ENCODE measurements at places on chromosomes 13 and 19. TPM values are rescaled to one million over a fixed set of nuclear protein-coding genes. Genes with fewer than 3 reads are reported as not detected.
A peak's percentile ranks its signal among the peaks of the same experiment; 100 is the strongest.

DNA sequence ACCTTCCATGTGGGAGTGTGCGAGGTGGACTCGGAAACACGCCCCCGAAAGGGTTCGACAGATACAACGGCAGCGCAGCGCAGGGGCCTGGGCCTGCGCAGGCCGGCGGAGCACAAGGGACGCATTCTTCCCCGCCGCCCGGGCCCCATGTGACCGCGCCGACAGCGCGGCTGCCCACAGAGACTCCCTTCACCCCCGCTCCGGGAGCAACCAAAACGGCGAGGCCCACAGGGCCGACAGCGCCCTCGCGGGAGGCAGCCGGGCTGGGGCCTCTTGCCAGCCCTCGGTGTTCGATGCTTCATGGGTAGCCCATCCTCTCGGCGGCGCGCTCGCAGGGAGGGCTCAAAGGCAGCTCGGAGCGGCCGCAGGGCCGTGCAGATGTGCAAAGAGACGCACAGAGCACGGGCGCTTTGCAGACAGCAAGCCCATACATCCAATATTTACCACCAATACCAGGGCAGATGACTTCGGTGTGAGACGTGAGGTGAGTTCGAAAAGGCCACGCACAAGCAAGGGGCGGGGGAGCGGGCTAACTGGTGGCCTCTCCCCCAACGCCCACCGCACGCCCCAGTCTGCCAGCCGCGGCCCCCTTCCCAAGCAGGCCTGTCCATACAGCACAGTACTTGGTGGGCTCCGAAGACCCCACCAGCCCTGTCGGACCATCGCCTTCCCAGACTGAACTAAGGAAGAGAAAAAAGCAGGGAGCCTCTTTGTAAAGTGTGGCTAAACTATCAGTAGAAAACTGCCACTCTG is 89.9 kb downstream of the CRYL1 start:
- no peak for DNase-seq

DNA sequence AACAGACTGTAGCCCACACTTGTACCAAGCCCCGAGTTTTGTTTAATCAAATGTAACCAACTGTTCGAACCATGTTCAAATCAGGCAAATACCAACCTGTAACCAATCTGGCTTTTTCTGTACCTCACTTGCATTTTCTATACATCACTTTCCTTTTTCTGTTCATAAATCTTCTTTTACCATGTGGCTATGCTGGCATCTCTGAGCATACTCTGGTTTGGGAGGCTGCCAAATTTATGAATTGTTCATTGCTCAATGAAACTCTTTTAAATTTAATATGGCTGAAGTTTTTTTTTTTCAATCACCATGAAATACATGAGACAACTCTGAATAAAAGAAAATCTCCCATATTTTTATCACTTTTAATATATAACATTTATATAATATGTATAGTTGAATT is 256.1 kb downstream of the SLITRK6 start:
- no peak for DNase-seq

The LILRB4 gene
- 0.54 TPM for total RNA-seq

- no peak for DNase-seq
These were observed 1.5 kb downstream of the ENOX1 start for GRCh38 chr13:43785261-43785649.

The PRTN3 gene
- 0.82 TPM for total RNA-seq

The FXYD1 gene
- 1.5 TPM for total RNA-seq

DNA sequence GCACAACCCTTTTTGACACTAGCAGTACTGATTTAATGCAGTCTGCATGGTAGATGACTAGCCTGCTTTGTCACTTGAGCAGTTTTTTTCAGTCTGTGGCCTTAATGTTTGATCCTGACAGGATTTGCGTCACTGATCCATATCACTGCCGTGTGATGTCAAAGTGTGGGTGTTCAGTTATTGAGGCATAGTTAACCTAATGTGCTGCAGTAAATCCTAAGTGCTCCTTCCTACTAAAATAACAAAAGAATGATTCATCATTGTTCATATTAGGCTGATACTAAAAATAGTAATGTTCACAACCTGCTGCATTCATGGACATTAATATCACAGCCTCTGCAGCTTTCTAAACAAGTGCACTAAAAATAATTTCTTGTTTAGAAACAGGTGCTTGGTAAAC is 121.9 kb upstream of the MLNR start:
- DNase-seq: peak; percentile 24

DNA sequence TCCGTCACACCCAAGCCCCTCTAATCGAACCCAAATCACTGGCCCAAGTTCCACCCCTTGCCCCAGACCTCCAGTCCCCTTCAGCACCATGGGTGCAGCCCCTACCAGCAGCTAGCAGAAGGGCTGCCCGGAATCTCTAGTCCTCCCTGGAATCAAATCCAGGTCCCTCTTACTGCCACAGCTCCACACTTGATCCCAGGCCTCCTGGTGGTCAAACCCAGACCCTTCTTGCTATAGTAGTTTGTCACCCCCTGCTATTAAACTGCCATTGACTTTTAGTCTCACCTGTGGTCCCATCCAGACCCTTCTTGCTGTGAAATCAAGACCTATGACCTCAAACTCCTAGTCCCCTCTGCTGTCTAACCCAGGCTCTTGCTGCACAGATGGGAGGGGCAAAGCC is 8.7 kb downstream of the HIPK4 start:
- no peak for DNase-seq

GRCh38 chr19:30362156-30362754 is 9.9 kb upstream of the ZNF536 start:
- DNase-seq: no peak

DNA sequence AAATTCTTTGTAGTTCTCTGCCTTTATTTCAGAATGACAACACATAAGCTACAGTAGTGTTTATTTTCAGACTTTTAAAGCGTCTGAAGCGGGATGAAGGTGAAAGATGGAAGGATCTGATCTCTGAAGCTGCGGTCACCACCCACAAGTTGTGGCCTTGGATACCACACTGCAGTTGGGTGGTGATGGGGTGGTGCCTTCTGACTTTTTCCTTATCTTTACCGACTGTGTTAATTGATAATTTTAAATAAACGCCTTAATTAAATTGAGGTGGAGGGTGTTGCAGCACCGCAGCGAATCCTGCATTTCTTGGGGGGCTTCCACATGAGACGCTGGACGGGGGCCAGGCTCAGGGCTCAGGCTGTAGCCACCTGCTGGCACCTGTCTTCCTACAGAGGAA is 1.3 kb downstream of the TFDP1 start:
- no peak for DNase-seq

The SIGLEC12 gene
- total RNA-seq: 0.18 TPM

DNA sequence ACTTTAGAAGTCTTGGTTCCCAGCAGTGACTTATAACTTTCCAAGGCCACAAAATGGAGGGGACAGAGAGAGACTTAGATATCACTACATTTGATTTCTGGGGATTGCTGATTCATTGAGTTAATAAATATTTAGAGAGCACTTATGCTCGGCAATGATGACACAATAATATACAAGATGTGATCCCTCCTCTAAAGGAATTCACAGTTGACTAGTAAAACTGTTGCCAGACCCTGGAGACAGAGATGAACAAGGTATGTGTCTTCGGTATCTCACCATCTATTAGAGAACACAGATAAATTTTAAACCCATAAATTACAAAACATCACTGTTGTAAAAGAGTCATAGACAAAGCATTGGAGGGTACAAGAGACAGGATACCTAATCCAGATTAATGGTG is 437.5 kb downstream of the FOXO1 start:
- no peak for DNase-seq

DNA sequence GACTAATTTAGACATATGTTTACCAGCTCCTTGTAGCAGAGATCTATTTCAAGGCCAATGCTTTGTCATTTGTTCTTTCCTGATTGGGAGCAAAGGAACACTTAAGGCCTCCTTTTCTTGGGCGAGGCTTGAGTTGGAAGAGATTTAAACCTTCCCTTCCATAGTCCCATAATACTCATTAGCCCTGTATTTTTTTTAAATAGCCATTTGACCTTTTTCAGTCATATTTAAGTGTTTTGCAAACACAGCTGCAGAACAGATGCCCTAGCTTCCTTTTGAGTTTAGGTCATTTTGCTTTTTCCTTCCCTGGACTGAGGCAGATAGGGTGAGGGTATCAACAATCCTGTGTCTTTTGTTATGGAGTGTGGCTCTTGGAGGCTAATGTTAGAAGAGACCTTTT is 198.3 kb downstream of the NBEA start:
- no peak for DNase-seq

The SULT2B1 gene
- total RNA-seq: not detected

The NCR1 gene
- total RNA-seq: not detected

DNA sequence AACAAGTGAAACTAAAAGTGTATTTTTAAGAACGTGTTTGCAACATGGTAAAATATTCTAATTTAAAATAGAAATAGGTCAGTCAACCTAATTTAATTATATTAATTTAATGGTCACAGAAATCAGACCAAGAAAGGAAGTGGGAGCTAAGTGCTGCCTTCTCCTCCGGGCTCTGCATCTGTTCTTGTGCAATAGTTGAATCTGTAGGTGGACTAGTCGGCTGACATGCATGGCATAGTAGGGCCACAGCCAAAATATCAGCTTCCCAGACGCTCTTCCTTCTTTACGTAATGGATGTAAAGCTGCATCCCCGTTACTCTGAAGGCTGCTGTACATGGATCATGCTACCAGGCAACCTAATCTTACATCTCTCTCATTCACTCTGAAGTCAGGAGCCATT is 47.3 kb downstream of the COL4A1 start:
- no peak for DNase-seq

- no peak for DNase-seq
These were observed 107.2 kb downstream of the CACNA1A start for GRCh38 chr19:13398780-13399726.

DNA sequence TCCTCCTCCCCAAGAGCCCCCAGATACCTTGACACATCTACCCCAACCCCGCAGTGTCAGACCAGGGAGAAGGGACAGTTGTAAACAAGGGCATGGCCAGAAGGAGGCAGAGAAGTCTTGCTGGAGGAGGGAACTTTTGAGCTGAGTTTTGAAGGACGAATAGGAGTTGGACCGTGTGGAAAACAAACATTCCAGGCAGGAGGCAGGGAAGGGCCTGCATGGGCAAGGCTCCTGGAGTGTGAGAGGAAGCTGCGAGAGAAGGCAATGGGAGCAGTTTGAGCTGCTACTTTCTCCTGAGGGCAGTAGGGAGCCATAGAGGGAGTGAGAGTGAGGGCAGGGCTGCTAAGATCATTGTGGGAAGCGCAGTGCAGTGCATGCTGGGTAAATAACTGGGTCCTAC is 23.3 kb downstream of the IL12RB1 start:
- DNase-seq: no peak

GRCh38 chr19:48455908-48456562 is 661 bp downstream of the KCNJ14 start:
- no peak for DNase-seq

GRCh38 chr13:53121919-53122318 is 93.3 kb downstream of the OLFM4 start:
- no peak for DNase-seq

DNA sequence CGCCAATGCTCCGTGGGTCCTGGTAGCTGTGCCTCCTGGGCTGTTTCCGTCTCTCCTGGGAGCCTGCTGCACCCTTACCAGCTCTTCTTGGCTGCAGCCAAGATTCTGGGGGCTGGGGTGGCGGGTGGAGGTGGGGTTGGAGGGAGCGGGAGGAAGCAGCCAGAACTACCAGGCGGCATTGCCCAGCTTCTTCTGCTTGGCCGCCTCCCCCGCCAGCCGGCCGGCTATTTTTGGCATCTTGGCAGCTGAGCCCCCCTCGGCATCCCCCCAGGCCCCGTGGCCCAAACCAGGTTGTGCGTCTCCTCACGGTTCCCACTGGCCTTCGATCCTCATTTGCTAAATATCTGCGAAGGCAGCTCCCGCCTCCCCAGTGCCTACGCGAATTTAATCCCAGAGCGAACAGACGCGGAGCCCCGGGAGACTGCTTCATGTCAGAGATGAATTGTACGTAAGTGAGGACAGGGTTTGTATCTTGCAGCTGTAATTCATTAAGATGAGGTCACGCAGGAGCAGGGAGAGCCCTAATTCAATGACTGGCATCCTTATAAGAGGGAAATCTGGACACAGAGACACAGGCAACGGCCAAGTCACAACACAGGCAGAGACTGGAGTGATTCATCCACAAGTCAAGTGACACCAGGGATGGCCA is 12.8 kb upstream of the PEAK3 start:
- DNase-seq: peak; percentile 70

The CABP5 gene
- not detected for total RNA-seq

The PLEKHJ1 gene
- total RNA-seq: 28.1 TPM

DNA sequence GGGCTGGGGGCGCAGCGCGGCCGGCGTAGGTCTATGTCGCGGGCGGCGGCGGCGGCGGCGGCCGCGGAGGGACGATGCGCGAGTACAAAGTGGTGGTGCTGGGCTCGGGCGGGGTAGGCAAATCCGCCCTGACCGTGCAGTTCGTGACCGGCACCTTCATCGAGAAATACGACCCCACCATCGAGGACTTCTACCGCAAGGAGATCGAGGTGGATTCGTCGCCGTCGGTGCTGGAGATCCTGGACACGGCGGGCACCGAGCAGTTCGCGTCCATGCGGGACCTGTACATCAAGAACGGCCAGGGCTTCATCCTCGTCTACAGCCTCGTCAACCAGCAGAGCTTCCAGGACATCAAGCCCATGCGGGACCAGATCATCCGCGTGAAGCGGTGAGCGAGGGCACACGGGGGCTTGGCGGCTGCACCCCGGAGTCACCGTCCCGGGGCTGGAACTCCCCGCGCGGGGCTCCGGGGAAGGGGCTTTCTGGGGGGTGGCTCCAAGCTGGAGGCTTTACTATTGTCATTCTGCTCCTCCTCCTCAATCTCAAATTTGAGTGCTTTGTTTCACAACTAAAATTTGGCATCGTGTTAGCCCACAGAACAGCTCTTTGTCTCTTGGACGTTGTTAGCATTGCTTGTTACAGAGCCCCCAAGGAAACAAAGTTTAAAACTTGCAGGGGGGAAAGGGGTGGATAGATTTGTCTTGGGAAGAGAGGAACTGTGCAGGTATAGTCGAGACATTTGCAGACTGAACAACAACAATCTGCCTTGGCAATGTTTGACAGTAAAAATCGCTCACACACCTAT is 630 bp downstream of the RAP2A start:
- DNase-seq: no peak

DNA sequence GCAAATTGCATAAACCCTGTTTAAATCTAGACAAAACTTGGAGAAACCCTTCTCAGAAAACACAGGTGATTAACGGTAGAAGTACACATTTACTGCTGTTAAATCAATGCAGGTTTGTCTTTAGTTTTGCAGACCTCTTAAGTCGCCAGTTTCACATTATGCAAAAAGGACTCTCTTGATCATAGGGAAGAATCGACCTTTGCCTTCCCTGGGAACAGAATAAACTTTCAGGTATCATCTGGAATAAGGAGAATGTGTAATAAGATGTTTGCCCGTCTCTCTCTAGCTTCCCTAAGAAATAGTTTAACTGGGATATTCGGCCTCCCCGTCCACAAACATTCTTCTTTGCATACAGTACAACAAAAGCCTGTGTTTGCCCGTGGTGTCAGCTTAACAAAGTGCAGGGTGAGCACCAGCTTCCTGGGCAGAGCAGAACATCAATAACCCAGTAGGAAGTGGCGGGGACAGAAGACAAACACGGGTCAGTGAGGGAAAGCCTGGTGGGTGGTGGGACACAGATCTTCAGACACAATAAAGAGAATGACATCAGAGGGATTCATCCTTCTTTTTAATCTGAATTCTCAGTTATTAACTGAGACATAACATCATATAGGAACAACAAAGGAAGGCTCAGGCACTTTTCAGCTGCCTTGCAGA is 1077.7 kb upstream of the SLC10A2 start:
- no peak for DNase-seq
